ENCODE measurements at places on chromosomes 3 and 15. TPM values are rescaled to one million over a fixed set of nuclear protein-coding genes. Genes with fewer than 3 reads are reported as not detected.

GRCh38 chr3:189171707-189172106 lies at the start of gene TPRG1:
Gene TPRG1, plus strand, starts transcription at chr3:189171971. Its CDS starts 35,414 bp downstream, at chr3:189207385.
- DNase-seq: no peak

- DNase-seq: no peak
These were observed 34.6 kb downstream of the HSPBAP1 start for GRCh38 chr3:122758877-122759560.

DNA sequence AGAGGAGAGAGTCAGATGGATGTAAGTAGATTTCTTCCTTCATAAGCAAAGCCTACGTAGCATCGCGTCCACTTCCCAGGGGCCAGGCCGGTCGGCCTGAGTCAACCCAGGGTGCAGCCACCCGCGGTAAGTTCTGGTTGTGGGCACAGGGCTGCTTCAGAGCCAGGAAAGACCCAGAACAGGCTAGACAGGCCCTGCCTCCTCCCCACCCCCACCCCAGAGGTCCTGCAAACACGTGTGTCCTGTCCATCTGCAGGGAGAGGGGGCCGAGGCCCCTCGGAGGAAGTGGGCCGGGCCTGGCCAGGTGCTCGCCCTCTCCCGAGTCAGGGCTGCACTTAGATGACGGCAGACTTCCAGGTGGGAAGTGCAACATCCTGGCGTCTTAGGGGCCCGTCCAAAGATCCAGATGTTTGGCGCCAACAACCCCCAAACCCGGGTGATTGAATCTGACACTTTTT lies 100.8 kb upstream of the ALDH1A3 start:
- DNase-seq: no peak

DNA sequence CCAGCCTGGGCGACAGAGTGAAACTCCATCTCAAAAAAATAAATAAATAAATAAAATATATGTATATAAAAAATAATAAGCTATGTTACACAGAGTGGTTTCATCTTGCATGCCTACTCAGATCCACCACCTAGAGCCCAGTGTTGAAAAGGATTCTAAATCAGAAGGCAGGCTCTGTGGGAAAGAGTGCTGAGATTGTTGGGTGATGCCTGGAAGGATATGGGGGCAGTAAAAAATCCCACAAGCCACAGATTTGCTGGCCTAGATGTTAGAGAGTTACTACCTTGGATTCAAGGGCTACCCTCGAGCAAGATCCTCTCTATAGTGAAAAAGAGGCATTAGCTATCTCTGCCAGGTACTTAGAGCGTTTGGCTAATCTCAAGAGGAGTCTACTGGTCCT lies 144.3 kb downstream of the STAC start:
- DNase-seq: no peak

- DNase-seq: no peak
These were observed 36.9 kb upstream of the TRIM59 start for GRCh38 chr3:160486459-160486869.

DNA sequence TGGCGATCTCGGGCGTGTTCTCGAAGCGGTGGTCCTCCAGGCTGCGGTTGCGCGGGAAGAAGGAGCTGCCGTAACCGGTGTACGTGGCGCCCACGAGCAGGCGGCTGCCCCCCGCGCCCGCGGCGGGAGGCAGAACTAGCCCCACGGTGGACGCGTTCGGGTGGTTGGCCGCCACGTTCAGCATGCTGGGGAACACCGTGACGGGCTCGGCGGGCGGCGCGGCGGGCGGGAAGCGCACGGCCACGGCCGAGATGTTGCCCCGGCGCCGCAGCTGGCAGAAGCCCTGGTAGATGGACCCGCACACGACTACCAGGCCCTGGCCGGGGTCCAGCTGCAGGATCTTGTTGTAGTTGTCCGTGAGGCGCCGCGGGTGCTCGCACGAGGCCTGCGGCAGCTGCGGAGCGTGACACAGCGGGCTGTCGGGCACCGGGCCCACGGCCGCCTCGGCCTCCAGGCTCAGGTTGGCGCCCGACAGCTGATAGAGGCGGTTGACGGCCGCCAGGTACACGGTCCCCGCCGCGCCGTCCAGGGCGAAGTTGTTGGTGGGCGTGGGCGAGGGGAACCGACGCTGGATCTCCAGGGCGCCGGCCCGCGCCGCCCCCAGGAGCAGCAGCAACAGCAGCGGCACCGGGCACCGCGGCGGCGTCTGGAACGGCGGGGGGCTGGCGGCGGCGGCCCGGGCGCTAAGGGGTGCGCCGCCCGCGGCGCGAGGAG lies 397 bp downstream of the PLXND1 start:
- no peak for DNase-seq

DNA sequence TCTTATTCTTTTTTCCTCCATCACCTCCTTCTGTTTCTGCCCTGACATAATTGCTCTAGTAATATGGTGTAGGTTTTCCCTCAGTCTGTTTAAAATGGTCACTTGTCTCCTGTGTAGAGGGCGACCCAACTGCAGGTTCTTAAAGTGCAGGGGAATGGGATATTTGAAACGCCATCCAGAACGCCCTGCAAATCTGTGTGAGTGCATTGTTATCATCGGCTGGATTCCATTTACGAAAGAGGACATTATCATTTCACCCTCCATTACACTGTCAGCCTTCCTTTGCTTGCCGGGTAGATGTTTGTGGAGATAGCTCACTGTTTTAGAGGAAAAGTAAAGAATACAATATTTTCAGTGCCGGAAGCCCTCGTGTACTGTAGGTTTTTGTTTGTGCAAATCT lies 354.0 kb downstream of the LRTM1 start:
- no peak for DNase-seq

- no peak for DNase-seq
These were observed 166.8 kb upstream of the MRPL3 start for GRCh38 chr3:131669600-131669999.

The MOBP gene
- not detected for total RNA-seq
